ENCODE measurements at places on chromosomes 3 and 15. TPM values are rescaled to one million over a fixed set of nuclear protein-coding genes. Genes with fewer than 3 reads are reported as not detected.

DNA sequence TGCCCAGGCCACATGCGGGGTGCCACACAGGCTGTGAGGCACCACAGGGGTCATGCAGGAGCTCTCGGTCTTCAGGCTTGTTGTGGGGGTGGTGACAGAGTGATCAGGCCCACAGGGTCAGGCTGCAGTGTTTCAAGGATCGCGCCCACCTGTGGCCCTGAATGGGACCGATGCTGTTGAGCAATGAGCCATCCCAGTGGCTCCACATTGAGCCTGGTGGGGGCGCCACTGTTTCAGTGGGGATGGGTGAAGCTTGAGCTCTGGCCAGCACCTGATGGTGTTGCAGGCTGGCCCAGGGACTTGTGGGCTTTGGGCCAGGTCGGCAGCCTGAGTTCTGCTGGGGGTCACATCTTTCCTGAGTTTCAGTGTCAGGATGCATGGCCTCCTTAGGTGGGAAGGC, 230.1 kb downstream of the UBE3A start:
- no peak for DNase-seq

DNA sequence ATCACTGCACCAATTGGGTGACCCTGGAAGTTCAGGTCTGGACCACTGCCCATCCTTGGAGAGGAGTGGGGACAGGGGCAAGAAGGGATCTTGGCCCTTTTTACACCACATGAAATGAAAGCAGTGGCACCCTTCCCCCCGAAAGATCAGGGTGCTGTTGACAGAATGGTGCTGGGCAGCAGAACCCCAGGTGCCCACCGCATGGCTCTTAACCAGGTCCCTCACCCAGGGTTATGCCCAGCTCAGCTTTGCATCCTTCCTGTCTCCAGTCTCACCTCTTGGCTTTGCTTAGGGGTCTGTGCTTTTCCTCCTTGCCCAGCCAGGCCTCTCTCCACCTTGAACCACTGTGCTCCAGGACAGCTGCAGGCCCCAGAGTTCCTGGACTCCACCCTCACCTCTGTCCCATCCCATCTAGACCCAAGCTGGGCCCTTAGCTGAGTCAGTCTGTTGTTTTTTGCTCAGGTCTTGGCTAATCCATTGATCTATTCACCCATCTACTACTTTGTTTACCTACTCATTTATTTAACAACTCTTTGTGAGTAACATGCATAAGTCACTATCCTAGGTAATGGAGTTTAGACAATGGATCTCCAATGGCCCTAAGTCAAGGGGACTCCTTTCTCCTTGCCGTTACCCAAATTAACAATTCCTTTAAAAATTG, 77.1 kb upstream of the PRR23E start:
- DNase-seq = no peak

- DNase-seq = no peak
These were observed 52.6 kb upstream of the TEX264 start for GRCh38 chr3:51618496-51618895.

The PTX3 gene
- total RNA-seq = 317 TPM
